ENCODE measurements at places on chromosomes 6 and 20.

DNA sequence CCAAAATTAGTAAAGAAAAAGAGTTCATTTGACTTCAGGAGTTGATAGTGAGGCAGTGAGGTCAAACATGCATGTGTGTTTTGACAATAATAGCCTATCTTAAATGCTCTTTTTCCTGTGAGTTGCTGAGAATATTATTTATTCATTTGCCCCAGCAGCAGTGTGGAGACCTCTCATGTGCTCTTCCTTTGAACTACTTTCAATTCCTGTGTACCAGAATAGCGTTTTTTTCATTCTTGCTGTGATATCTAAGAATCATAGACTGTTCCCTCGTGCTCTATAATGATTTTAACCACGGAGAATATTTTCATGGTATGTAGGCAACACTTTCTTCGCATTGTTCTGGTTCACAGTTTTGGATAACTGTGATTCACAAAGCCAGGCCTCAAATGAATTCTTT is 5.2 kb downstream of the CDYL start:
- DNase-seq: no peak

DNA sequence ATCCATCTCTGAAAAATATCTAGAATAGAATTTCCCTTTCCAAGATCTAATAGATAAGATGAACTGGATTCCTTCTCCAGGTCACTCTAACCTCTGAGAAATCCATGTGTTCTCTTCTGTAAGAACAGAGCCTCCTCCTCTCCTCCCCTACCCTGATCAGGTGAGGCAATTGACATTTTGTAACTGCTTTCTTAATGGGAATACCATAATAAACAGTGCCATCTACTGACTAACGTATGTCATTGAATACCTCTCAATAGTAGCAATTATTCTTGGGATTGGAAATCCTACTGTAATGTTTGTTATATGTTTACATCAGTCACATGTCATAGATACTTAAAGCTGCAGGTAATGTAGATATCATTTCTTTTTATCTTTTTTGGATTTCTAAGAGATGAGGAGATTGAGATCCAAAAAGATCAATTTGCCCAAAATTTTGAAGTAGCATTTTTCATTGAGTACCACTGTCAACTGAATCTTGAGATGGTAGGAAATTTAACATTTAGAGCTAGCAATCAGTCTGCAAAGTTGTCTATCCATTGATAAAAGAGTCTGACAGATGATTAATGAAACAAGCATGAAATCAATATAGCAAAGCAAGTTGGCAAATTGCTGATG is 365.8 kb upstream of the HSF2 start:
- peak; percentile 70 for DNase-seq

GRCh38 chr6:158905277-158905676 is 86.1 kb upstream of the EZR start:
- no peak for DNase-seq

DNA sequence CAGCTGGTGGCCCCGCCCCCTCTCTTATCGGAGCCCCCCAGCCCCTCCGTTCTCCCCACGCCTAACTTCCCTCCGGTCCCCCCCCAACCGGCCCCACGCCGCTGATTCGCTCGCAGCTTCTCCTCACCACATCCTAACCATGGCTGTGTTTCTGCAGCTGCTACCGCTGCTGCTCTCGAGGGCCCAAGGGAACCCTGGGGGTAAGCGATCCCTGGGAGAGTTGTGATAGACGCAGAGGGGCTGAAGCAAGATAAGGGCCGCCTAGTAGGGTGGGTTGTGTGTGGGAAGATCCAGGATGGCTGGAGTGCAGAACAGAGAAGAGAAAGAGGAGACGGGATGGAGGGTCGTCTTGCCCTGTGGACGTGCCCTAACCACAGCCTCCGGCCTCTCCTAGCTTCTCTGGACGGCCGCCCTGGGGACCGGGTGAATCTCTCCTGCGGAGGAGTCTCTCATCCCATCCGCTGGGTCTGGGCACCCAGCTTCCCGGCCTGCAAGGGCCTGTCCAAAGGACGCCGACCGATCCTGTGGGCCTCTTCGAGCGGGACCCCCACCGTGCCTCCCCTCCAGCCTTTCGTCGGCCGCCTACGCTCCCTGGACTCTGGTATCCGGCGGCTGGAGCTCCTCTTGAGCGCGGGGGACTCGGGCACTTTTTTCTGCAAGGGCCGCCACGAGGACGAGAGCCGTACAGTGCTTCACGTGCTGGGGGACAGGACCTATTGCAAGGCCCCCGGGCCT is at the start of gene MPIG6B:
Gene MPIG6B (plus strand): TSS at position 129 of the 735 bp plus-strand sequence. CDS start 11 bp downstream, at position 140.
- DNase-seq: no peak

- DNase-seq: no peak
Observed at GRCh38 chr6:130372786-130373185, 7.0 kb downstream of the TMEM200A start.

GRCh38 chr6:35260591-35261570 is 1.3 kb downstream of the ZNF76 start:
- no peak for DNase-seq

GRCh38 chr6:47752801-47753200 is 29.0 kb upstream of the OPN5 start:
- no peak for DNase-seq
